ENCODE measurements at places on chromosomes 1 and 21.

GRCh38 chr1:3529099-3529729 is 74.7 kb downstream of the ARHGEF16 start:
- DNase-seq, result no peak

DNA sequence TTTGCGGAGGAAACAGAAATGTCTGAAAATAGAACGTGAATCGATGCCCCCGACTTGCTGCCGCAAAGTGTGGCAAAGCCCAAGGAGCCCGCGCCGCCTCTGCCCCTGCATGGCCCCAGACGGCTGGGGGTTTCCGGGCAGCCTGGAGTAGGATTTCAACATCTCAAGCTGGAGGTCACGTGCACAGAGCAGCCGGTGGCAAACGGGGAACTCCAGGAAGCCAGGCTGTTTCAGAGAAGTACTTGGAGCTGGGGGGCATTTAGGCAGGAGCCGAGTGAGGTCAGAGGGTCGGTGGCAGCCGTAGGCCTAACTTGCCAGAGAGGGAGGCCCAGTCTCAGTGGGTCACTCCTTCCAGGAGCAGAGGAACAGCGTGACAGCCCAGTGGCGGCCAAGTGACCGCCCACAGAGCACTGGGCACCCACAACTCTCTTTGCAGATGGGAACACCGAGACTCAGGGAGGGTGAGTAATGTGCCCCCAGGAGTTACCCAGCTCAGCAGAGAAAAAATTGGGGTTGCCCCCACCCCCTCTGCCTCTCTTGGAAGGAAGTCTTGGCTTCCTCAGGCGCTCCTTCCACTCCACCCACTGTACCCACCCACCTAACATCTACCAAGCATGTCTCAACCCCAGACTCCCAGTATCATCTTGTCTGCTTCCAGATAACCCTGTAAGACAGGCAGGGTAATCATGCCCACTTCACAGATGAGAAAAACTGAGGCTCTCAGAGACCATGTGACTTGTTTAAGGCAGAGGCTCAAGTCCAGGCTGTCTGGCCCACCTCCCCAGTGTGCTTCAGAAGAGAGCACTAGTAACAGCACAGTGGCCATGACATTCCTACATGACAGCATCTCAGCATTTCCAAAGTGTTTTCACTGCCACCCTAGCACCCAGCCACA is 179.4 kb downstream of the HIVEP3 start:
- peak; percentile 44 for DNase-seq

DNA sequence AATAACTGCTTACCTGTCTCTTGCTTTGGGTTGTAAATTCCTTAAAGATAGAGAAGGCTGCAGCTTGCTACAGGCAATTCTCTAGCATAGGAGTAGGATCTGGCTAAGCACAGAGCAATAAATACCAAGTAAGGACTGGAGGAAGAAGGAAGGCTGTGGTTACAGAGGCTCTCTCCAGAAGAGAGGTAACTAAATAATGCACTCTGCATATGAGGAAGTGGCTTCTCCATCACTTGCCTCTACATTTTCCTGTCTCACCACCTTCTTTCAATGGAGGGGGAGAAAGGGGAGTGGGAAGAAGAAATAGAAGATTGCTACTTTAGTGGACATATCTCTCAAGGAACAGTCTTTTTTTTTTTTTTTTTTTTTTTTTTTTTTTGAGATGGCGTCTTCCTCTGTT is 60.9 kb upstream of the LAX1 start:
- no peak for DNase-seq

DNA sequence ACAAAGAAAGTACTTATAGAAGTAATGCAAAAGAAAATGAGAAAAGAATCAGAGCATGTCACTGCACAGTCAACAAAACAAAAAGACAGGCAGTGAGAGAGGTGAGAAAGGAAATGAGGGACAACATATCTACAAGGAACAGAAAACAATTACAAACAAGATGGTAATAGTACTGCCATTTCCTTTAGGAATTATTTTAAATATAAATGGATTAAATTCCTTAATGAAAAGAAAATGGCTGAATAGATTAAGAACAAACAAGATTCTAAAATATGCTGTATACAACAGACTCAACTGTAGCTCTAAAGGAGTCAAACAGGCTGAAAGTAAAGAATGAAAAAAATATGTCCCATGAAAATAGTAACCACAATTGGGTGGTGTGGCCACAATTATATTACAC is 22.1 kb upstream of the ZNF124 start:
- no peak for DNase-seq

DNA sequence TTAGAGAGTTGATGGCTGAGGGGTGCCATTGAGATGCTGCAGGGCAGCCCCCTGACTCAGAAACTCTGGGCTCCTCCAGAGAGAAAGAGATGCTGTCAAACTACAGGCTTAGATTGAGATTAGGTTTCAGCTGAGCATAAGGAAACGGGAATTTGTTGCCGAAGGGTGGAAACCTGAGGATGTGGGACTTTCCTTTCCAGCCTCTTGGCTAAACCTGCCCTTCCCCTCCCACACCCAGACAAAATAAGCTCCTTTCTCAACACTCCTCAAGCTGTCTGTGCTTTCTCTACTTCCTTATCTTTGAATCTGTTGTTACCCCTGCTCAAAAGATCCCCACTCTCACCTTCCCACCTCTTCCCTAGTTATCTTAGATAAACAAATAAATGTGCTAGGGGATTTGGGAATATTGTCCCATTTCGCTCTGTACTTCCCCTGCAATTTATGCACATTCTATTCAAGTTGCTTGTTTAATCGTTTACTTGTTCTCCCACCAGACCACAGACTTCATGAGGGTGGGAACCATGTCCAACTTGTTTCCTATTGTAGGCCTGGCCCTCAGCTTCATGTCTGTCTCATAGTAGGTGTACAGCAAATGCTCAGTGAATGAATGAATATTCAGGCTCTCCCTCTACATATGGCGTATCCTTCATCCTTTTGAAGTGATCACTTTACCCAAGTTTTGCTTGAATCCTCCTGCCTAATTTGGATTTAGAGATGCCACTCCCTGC is 30.6 kb upstream of the MARK1 start:
- DNase-seq, result no peak

DNA sequence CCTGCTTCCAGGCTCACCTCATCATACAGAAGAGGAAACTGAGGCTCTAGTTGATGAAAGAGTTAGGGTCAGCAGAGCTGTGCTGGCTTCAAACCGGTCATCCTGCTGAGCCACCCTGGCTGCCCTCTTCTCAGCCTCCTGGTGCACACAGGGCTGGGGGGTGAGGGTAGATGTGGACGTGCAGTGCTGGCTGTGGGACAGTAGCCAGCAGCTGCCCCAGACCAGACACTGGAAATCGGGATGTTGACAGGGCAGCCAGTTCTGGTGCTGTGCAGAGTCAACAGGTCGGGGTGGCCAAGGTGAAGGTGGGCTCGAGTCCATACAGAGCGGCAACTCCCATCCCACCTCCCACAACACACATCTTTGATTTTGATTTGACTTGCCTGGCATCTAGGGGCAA is 1.5 kb upstream of the CLCNKA start:
- DNase-seq, result no peak

- no peak for DNase-seq
Measured at GRCh38 chr1:213268221-213268620, 217.2 kb downstream of the RPS6KC1 start.

DNA sequence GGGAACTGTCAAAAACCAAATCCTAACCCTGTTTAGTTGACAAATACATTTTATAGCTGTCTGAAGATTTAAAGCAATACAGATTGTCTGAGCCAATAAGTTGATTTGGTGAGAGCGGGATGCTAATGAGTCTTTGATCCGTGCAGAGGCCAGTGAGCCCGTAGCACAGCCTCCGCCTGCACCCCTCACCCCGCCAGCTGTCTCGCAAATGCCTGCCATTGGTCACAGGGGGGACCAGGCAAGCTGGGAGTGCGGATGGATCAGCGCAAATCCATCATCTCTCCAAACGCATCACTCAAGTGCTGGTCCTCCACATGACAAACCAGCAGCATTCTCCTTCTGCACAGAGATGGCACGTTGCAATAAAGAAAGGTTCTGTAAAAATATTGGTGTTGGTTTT is 51.0 kb downstream of the ZBTB18 start:
- DNase-seq, result no peak

- DNase-seq, result no peak
Measured at GRCh38 chr1:46457178-46457577, 32.5 kb upstream of the DMBX1 start.

GRCh38 chr1:109246141-109246551 is 3.2 kb upstream of the CELSR2 start:
- DNase-seq, result no peak

DNA sequence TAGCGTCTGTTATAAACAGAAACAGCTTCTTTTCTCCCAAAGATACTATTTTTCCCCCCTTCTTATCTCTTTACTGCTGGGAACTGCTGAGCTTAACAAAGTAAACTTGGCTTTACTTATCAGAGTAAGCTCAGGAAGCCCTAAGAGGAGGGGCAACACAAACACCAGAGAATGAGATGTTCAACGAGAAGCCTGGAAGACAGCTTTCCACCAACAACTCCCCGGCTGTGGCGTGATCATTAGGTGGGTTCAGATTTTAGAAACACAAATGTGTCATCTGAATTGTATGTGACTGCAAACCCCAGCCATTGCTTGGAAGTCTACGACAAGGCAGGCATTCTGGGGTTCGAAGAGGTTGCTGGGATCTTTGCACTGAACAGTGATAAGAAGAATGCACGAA is 181.2 kb upstream of the ESRRG start:
- DNase-seq, result no peak

- no peak for DNase-seq
Measured at GRCh38 chr1:111489604-111490003, 13.8 kb downstream of the ADORA3 start.

GRCh38 chr1:70997793-70998192 is 49.8 kb downstream of the PTGER3 start:
- DNase-seq, result no peak

- no peak for DNase-seq
Measured at GRCh38 chr1:23611601-23612327, 52.5 kb upstream of the ID3 start.

- DNase-seq, result no peak
Measured at GRCh38 chr1:62175568-62176179, 19.0 kb upstream of the L1TD1 start.

GRCh38 chr1:225919906-225920305 is 4.1 kb downstream of the PYCR2 start:
- DNase-seq, result no peak

- DNase-seq, result no peak
Measured at GRCh38 chr21:34970566-34970965, 78.5 kb downstream of the RUNX1 start.
